ENCODE measurements at places on chromosomes 1 and 21.

GRCh38 chr1:206466840-206467649, 3.2 kb upstream of the IKBKE start:
- DNase-seq = no peak

DNA sequence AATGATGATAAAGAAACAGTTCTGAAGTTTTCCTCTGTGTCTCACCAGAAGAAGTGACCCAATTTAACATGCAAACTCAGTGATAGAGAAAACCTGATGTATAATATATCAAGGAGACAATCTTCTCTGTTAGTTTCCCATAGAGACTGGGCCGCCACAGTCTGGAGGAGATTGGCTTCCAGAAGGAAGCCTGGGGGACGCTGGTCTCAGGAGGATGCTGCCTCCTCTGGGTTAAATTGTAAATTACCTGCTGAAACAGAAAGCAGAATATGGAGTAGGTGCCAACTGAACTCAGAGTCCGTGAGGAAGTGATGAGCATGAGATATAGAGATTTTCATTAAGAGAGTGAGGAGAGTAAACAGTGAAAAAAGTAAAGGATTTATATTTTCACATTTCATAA, 15.8 kb downstream of the OR14I1 start:
- DNase-seq = no peak

GRCh38 chr1:166062421-166063070, 104.3 kb downstream of the FAM78B start:
- DNase-seq = no peak

GRCh38 chr1:41919764-41920397, 1.2 kb upstream of the HIVEP3 start:
- DNase-seq = peak; percentile 83

- DNase-seq = no peak
Observed at GRCh38 chr1:188243456-188243855, 1414.7 kb downstream of the PLA2G4A start.

DNA sequence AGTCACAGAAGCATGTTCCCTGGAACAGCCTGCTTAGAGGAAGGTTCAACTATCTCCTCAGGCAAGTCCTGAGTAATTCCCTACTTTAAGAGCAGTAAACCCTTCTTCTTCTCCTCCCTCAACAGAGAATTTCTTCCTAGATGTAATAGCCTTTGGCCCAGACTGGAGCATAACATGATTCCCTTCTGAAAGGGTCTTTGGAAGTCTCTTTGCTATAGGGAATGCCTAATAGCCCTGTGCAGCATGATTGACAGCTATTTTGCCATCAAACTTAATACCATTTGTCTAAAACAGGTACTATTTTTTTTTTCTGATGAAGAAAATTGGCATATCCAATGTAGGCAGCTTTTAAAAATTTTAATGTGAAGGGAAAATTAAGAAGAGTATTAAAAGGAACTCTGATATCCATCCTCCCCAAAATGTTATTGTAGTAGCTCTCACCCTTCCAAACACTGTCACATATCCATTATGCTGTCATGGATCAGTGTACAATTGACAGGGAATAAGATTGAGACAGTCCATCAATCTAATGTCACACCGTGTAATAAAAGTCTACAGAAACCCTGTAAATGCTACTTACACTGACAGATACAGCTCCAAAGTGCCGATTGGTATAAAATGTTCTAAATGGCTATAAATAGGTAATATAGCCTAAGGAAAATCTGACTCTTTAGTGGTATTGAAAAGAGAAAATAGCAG, 884.6 kb downstream of the TTLL7 start:
- DNase-seq = no peak
